ENCODE measurements at places on chromosomes 13 and 19.

GRCh38 chr13:26593661-26594060 is 36.2 kb downstream of the WASF3 start:
- no peak for DNase-seq

GRCh38 chr13:27712421-27712820 is 79.9 kb upstream of the GSX1 start:
- no peak for DNase-seq

GRCh38 chr13:92103689-92104153 is 705.3 kb downstream of the GPC5 start:
- no peak for DNase-seq

- DNase-seq, result no peak
These were observed 68.1 kb downstream of the CHST8 start for GRCh38 chr19:33689868-33690267.

- no peak for DNase-seq
These were observed 142.7 kb downstream of the DLEU7 start for GRCh38 chr13:50700664-50701305.

Measured in activated CD8-positive, alpha-beta memory T cell treated with anti-CD3 and anti-CD28 coated beads for 1 hour (primary cell).